Activated T-cell treated with anti-CD3 and anti-CD28 coated beads, Interleukin-2, amount 50 U/mL, for 72 hours (primary cell): ENCODE measurements at places on chromosomes 7 and 10.

DNA sequence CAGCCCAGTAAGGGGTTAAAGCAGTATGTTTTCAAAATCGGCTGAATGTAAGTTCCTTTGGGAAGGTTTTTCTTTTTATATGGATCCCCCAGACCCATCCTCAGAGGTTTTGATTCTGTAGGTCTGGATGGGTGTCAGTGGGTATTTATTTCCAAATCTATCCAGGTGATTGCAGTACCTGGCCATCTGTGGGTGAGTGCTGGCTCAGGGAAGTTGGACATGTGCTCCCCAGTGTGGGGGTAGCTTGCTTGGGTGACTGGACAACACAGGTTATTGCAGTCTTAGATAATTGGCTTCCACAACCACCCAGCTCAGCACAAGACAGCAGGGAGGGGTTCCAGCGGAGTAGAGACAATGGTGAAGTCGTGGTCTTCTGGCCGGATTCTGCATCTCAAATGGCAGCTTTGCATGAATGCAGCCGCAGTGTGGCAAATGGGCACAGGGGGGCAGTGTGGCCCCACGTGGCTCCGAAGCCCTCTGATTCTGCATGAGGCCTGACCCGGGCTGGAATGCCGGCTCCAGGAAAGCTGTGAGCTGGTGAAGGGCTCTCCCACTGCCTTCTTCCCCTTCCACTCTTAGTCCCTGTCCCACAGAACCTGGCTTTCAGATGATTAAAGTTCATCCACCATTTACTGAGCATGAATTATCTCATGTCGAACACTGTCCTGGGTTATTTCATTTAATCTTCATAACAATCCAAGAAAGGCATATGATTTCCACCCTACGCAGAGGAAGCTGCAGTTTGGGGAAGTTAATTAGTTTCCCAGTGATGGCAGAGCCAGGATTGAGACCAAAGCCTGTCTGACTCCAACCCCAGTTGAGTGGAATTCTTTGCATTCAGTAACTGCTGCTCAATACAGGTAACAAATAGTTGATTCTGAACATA is 64.5 kb upstream of the SYPL1 start:
- H3K4me3 ChIP-seq = no peak overlapping the region
- H3K27ac ChIP-seq = no peak overlapping the region
- peaks cover 22% of the 10 kb centered on the region for H3K4me1 ChIP-seq
- H3K36me3 ChIP-seq = no peaks in the 10 kb centered on the region
- peak; percentile 80 for DNase-seq

- H3K27me3 ChIP-seq = peaks cover 10% of the 10 kb centered on the region
- no peaks in the 10 kb centered on the region for H3K4me1 ChIP-seq
- H3K36me3 ChIP-seq = no peaks in the 10 kb centered on the region
- H3K27ac ChIP-seq = no peak overlapping the region
- no peak overlapping the region for H3K4me3 ChIP-seq
- no peak for DNase-seq
Observed at GRCh38 chr10:15751046-15751445, 31.3 kb upstream of the ITGA8 start.

GRCh38 chr7:25481891-25482290 is 253.6 kb upstream of the NPVF start:
- H3K4me3 ChIP-seq = no peak overlapping the region
- no peak overlapping the region for H3K27ac ChIP-seq
- no peak for DNase-seq
- no peaks in the 10 kb centered on the region for H3K36me3 ChIP-seq
- H3K4me1 ChIP-seq = no peaks in the 10 kb centered on the region

- no peak overlapping the region for H3K4me3 ChIP-seq
- H3K27ac ChIP-seq = no peak overlapping the region
- H3K27me3 ChIP-seq = no peaks in the 10 kb centered on the region
- no peaks in the 10 kb centered on the region for H3K4me1 ChIP-seq
- H3K36me3 ChIP-seq = no peaks in the 10 kb centered on the region
Observed at GRCh38 chr10:36057180-36057579, 415.1 kb upstream of the FZD8 start.

- peak overlapping the region; percentile 43 for H3K4me3 ChIP-seq
- DNase-seq = no peak
- H3K36me3 ChIP-seq = no peaks in the 10 kb centered on the region
- H3K4me1 ChIP-seq = no peaks in the 10 kb centered on the region
- no peak overlapping the region for H3K27ac ChIP-seq
Observed at GRCh38 chr10:43267811-43268210, 946 bp upstream of the RASGEF1A start.
